ENCODE measurements at places on chromosomes 3 and 15.

DNA sequence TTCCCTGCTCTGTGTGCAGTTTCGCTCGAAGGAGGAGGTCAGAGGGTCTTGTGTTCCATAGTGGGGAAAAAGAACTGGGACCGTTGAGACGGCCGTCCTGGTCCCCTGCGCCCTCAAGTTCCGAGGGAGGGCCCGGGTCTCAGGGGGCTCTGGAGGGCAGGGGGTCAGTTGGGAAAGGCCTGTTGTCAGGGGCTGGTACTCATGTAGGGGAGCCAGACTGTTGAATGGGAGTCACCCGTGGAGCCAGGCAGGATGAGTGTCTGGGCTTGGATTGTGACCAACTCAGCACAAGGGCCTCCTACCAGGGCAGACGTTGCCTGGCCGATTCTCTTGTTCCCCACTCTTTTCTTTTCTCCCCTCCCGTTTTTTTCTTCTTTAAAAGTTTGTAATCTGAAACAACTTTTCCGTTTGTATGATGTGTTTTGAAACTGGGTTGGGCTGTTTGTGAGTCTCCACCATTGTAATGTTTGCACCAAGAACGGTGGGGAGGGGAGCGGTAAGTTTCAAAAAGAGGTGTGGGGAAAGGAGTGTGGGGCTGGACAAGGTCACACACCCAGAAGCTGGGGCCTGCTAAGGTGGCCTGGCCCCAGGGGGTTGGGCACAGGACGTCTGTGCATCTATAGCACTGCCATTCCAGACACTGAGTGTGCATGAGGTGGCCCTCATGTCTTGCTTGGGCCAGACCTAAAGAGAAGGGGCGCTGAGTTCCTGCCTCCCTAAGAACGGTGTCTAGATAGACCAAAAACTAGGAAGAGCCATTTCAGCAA lies 1.1 kb downstream of the CMTM7 start:
- H3K27ac ChIP-seq: peak overlapping the region; percentile 87
- H3K4me1 ChIP-seq: no peaks in the 10 kb centered on the region
- H3K27me3 ChIP-seq: no peaks in the 10 kb centered on the region
- H3K4me3 ChIP-seq: peak overlapping the region; percentile 71

- no peaks in the 10 kb centered on the region for H3K4me1 ChIP-seq
- H3K36me3 ChIP-seq: no peaks in the 10 kb centered on the region
- H3K27ac ChIP-seq: no peak overlapping the region
- no peak overlapping the region for H3K4me3 ChIP-seq
- no peaks in the 10 kb centered on the region for H3K27me3 ChIP-seq
Observed at GRCh38 chr3:188220988-188221818, 67.2 kb downstream of the LPP start.

GRCh38 chr3:37309921-37310665 lies 135.7 kb upstream of the LRRFIP2 start:
- peaks cover 12% of the 10 kb centered on the region for H3K36me3 ChIP-seq
- no peaks in the 10 kb centered on the region for H3K27me3 ChIP-seq
- H3K4me1 ChIP-seq: peaks cover 4% of the 10 kb centered on the region
- no peak overlapping the region for H3K4me3 ChIP-seq
- DNase-seq: no peak

GRCh38 chr3:115113367-115113766 lies 33.7 kb downstream of the ZBTB20 start:
- H3K4me1 ChIP-seq: no peaks in the 10 kb centered on the region
- no peaks in the 10 kb centered on the region for H3K36me3 ChIP-seq
- H3K4me3 ChIP-seq: no peak overlapping the region
- no peak for DNase-seq

DNA sequence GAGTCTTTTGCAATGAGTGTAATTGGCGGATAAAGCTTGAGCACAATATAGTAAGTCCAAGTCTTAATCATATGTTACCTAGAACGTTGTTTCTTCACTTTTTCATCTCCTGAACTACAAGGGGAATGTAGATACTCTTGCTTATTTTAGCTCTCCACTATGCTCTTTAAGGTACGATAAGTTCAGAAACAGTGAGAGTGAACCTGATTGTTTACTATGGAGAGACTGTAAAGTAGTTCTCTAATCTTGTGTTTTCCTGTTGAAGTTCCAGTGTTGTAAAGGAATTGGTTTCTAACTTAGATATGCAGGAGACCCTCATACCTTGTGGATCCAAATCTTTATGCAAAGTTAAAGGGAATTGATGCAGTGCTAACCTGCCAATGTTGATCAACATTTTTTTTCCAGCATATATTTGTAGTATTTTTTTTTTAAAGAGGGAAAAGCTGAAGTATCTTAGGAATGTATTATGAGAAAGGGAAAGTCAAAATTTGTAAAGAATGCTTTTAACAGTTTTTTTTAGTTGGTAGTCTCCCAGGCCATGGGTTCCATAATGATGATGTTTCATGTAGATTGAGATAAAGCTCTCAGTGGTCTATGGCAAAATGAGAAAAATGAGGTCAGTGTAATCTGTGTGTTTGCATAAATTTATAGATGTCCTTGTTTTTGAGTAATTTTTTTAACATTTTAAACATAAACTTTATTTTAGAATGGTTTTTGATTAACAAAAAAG lies 14.9 kb downstream of the ATP11B start:
- no peak overlapping the region for H3K27ac ChIP-seq
- H3K4me3 ChIP-seq: no peak overlapping the region
- H3K27me3 ChIP-seq: no peaks in the 10 kb centered on the region
- no peaks in the 10 kb centered on the region for H3K36me3 ChIP-seq
- no peak for DNase-seq

- H3K27ac ChIP-seq: no peak overlapping the region
- no peak for DNase-seq
- no peak overlapping the region for H3K4me3 ChIP-seq
- H3K4me1 ChIP-seq: no peaks in the 10 kb centered on the region
- no peaks in the 10 kb centered on the region for H3K36me3 ChIP-seq
Observed at GRCh38 chr3:63508305-63508704, 144.2 kb upstream of the SNTN start.

- no peaks in the 10 kb centered on the region for H3K27me3 ChIP-seq
- H3K4me1 ChIP-seq: no peaks in the 10 kb centered on the region
- H3K27ac ChIP-seq: no peak overlapping the region
- H3K4me3 ChIP-seq: no peak overlapping the region
- DNase-seq: no peak
Observed at GRCh38 chr3:94179059-94179458, 116.2 kb downstream of the NSUN3 start.

DNA sequence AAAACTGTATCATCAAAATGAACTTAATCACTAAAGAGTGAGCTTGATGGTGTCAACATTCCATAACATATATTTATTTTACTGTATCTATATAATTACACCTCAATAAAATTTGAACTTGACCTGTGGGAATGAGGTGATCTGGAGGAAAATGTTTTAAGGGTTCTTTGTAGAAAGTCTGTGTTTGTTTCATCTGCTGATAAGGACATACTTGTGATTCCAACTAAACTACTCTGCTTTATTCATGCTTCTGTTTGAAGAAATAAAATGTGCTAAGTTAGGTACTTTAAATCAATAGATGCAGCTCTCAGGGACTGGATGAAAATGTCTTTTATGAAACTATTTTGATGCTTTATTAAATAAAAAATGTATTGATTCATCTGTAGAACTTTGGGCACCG lies 11.6 kb upstream of the PLOD2 start:
- no peak for DNase-seq
- H3K4me3 ChIP-seq: no peak overlapping the region
- no peaks in the 10 kb centered on the region for H3K36me3 ChIP-seq
- H3K4me1 ChIP-seq: no peaks in the 10 kb centered on the region
- no peaks in the 10 kb centered on the region for H3K27me3 ChIP-seq

DNA sequence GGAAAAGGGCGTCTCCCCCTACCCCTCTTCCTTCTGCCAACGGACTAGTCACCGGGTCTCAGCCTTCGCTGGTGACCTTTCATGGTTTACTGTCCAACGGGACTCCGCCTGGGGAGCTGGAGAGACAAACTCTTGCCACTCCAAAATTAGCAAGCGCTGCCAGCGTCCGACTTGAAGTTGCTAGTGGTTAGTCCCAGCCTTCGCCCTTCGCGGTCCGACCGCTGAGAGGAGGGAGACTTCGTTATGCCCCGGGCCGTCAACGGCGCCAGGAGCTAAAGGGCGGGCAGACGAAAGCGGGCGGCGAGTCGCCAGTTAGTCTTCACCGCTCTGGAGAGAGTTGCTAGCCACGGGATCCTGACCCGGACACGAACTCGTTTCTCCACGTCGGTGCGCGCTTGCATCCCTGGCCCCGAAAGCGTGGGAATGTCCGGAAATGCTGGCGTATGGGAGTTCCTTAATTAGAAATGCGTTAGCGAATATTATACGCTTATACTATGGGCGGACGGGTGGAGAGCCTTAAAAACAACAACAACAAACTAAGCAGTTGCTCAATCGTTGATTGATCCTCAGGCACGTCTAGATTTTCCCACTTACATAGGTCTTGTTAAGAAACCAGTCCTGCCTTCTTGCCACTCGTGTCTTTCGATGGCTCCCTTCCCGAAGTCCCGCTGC lies 716 bp downstream of the SMC4 start:
- H3K4me3 ChIP-seq: peak overlapping the region; percentile 99
- H3K27me3 ChIP-seq: no peaks in the 10 kb centered on the region
- no peaks in the 10 kb centered on the region for H3K4me1 ChIP-seq
- H3K27ac ChIP-seq: peak overlapping the region; percentile 88

DNA sequence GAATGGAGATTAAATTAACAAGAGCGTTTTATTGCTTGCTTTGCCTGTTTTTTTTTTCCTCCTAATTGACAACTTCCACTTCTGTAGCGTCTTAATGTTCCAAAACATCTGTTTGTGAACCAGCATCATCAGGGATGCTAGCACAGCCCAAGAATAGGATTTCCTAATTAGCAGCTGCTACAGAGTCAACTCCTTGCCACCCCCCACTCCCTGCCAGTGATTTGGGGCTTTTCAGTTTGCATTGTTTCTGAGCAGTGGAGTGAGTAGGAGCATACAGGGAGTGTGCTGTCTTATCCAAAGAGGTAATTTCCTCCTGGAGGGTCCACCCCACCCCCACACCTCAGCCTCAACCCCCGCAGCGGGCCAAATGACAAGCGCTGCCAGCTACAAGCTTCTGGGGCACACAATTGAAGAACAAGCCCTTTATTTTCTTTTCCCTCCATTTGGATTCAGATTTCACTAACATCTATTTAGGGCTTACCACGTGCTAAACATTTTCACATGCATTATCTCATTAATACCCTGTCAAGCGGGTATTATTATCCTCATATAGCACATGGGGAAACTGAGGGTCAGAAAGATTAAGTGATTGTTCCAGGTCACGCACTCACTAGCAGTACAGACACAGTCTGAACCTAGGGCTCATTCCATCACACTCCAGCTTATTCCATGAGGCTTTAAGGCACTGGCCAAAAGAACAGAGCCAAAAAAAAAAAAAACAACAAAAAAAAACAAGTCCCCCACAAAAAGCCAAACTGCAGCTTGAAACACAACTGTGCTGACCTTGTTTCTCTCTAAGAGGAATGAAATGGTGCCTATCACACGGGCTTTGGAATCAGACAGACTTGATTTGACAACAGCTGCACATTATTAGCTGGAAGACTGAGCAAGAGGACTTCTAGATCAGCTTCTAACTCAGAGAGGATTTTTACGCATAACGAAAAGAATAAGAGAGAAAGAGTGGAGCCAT lies 16.4 kb downstream of the HEG1 start:
- no peak overlapping the region for H3K4me3 ChIP-seq
- peak overlapping the region; percentile 64 for H3K27ac ChIP-seq
- DNase-seq: peak; percentile 80
- no peaks in the 10 kb centered on the region for H3K27me3 ChIP-seq
- H3K4me1 ChIP-seq: no peaks in the 10 kb centered on the region

GRCh38 chr3:10189557-10190354 lies 25.0 kb downstream of the IRAK2 start:
- H3K27ac ChIP-seq: peak overlapping the region; percentile 64
- peak; percentile 96 for DNase-seq
- no peaks in the 10 kb centered on the region for H3K36me3 ChIP-seq
- no peaks in the 10 kb centered on the region for H3K4me1 ChIP-seq

DNA sequence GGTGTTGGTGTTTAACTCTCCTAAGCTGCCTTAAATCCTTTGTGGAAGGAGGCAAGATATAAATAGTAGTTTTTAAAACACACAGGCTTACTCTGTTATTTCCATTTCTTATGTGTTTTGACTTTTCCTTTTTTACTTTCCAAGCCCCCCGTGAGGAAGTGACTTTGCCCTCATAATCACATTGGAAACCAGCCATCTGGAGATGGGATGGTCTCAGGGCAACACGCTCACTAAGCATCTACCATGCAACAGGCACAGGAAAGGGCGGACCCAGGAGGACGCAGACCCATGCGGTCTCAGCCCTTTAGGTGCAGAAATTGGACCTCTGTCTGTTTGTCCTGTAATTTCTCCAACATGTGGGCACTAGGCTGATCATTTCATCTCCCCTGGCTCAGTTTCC lies 115.7 kb downstream of the PDZRN3 start:
- DNase-seq: no peak
- H3K4me1 ChIP-seq: no peaks in the 10 kb centered on the region
- no peak overlapping the region for H3K4me3 ChIP-seq
- no peaks in the 10 kb centered on the region for H3K27me3 ChIP-seq

GRCh38 chr3:193915099-193915498 lies 220.8 kb upstream of the HES1 start:
- H3K27ac ChIP-seq: no peak overlapping the region
- no peaks in the 10 kb centered on the region for H3K4me1 ChIP-seq
- H3K4me3 ChIP-seq: no peak overlapping the region
- H3K27me3 ChIP-seq: no peaks in the 10 kb centered on the region
- no peaks in the 10 kb centered on the region for H3K36me3 ChIP-seq

- H3K36me3 ChIP-seq: no peaks in the 10 kb centered on the region
- no peak overlapping the region for H3K4me3 ChIP-seq
- no peaks in the 10 kb centered on the region for H3K4me1 ChIP-seq
- no peak for DNase-seq
- H3K27ac ChIP-seq: no peak overlapping the region
- no peaks in the 10 kb centered on the region for H3K27me3 ChIP-seq
Observed at GRCh38 chr3:42302924-42303634, 37.1 kb upstream of the CCK start.

DNA sequence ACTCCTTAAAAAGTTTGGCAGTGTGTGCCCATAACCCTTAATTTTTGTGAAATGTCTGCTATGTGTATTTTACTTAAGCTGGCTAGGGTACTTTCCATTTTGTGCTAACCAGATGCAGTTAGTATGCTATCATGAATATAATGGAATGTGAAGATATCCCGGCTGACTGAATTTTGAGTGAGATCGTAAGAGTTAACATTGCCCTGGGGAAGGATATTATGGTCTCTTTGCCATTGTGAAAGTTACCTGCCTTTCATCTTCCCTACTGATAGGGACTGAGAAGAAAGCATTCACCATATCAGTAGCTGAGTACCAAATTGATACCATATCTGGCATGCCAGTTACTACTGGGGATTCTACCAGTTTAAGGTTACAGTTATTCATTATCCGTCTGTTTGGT lies 243.2 kb downstream of the UBE2E2 start:
- no peaks in the 10 kb centered on the region for H3K27me3 ChIP-seq
- H3K27ac ChIP-seq: no peak overlapping the region
- DNase-seq: no peak
- no peak overlapping the region for H3K4me3 ChIP-seq

GRCh38 chr3:185444329-185444728 lies 54.5 kb downstream of the TMEM41A start:
- peaks cover 2% of the 10 kb centered on the region for H3K36me3 ChIP-seq
- no peaks in the 10 kb centered on the region for H3K4me1 ChIP-seq
- no peak for DNase-seq

- H3K4me1 ChIP-seq: no peaks in the 10 kb centered on the region
- H3K27me3 ChIP-seq: peaks cover 66% of the 10 kb centered on the region
- DNase-seq: peak; percentile 72
Observed at GRCh38 chr3:138946663-138947494, at the start of the genes FOXL2 and FOXL2NB. Gene FOXL2 (minus strand): TSS chr3:138947137. CDS start chr3:138946722, 415 bp downstream. Gene FOXL2NB (plus strand): TSS chr3:138947217. CDS start chr3:138947365, 148 bp downstream.

Measured in kidney (tissue), 22 donors.